Bronchial smooth muscle cell (primary cell): ENCODE measurements at places on chromosomes 2 and 18. TPM values are rescaled to one million over a fixed set of nuclear protein-coding genes. Genes with fewer than 3 reads are reported as not detected.

The COLEC12 gene
- 64.0 and 144 TPM in 2 replicates for total RNA-seq

The KCNK3 gene
- total RNA-seq, result under 0.01 TPM in 1 of 2 replicates, not detected in the other

The UGT1A1 gene
- total RNA-seq, result not detected in 2 replicates

The GTF2A1L gene
- 0.69 and 0.95 TPM in 2 replicates for total RNA-seq

The ASB18 gene
- not detected in 2 replicates for total RNA-seq
